Effector memory CD4-positive, alpha-beta T cell (primary cell): ENCODE measurements at places on chromosomes 5 and 9.

- no peak for DNase-seq
These were observed 143.3 kb upstream of the SMARCA2 start for GRCh38 chr9:1871626-1872419.

DNA sequence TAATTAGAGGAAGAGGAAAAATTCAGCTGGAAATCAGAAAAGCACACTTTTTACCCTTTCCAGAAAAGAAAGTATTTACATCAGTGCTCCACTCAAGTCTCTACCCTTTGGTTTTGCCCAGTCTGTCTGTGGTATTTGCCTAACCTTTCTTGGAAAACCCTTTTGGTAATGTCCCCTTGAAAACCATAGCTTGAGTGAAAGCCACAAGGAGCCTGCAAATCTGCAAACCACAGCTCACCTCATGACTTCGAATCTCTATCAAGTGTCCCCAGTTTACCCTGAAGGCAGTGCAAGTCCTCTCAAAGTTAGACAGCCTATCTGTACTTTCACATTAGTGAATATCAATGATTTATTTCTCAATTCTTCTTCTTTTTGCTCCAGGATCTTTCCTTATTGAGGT is 162.1 kb upstream of the TSLP start:
- no peak for DNase-seq

GRCh38 chr5:179812135-179812825 is 5.6 kb upstream of the MGAT4B start:
- DNase-seq = no peak

- no peak for DNase-seq
These were observed 15.8 kb upstream of the NRARP start for GRCh38 chr9:137317718-137318511.

DNA sequence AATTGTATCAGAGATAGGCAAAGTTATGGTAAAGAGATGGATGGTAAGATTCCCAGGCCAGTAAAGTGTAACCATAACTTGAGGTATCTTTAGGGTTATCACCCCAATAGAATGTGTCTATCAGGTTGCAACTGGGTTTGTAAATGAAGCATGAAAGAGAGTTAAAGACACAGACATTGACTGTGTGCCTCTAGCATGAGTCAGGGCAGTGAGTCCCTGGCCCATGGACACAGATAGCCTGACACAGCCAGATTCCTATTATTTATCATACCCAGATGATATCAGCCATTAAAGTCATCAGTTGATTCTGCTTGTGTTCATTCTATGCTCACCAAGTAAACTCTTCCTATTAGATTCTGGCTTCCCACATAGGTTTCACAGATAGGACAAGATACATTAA is 33.5 kb upstream of the SNAPC3 start:
- no peak for DNase-seq

- DNase-seq = no peak
These were observed at the start of gene CSF1R for GRCh38 chr5:150085950-150086715. Gene CSF1R (minus strand): TSS chr5:150086554. CDS start chr5:150086427, 127 bp downstream.

DNA sequence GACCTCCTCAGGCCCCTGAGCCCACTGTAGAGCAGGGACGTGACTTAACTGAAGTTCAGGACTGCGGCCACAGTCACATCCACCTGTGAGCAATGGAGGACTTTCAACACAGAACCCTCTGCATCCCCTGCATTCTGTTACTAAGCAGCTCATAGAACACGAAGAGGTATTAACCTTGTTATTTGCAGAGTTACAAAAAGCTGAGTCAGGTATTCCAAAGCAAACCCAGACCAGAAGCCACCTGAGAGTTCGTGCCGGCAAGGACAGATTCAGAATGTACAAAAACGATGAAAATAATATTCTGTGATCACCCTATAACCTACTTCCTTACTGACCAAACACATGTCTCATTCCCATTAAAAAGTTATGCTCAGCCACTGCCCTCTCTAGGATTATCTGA is 33.0 kb upstream of the PRSS3 start:
- DNase-seq = no peak

DNA sequence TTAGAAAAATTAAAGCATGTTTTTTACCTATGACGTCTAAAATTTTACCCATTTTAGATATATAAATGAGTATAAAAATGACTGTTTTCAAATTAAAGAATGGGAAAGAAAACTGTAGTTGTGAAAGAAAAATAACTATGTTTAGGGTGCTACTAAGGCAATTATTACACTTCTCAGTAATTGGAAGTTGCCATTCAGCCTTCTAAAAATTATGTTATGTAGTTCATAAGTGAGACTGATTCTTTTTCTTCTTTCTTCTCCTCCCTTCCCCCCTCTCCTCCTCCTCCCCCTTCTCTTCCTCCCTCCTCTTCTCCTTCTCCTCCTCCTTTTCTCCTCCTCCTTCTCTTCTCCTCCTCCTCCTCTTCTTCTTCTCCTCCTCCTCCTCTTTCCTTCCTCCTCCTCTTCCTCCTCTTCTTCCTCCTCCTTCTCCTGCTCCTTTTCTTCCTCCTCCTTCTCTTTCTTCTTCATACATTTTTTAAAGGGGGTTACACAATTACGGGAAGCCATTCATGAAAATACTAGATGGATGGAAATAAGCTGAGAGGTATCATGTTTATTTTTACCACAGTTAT is 223.6 kb downstream of the CETN3 start:
- DNase-seq = no peak

- no peak for DNase-seq
These were observed 152.4 kb downstream of the ALDH1A1 start for GRCh38 chr9:72800328-72800994.

GRCh38 chr9:99294850-99295461 is 72.9 kb downstream of the SEC61B start:
- no peak for DNase-seq

DNA sequence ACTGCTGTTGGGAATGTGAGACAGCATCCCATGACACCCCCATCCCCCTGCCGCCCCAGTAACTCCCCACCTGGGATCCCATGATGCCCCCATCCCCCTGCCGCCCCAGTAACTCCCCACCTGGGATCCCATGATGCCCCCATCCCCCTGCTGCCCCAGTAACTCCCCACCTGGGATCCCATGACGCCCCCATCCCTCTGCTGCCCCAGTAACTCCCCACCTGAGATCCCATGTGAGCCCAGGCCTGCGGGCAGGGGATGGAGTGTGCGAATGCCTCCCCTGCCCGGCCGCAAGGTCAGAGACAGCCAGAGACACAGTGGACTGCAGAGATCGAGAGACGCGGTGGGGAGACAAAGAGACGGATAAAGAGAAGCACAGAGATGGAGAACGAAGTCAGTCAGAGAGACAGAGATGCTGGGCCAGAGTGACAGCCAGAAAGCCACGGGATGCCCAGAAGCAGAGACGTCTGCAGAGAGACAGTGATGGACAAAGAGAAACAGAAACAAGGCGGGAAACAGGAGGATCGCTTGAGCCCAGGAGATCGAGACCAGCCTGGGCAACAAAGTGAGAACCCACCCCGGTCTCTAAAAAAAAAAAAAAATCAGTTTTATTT is 992 bp downstream of the SH2D3C start:
- DNase-seq = no peak

GRCh38 chr9:95808011-95808410 is 67.5 kb upstream of the ERCC6L2 start:
- DNase-seq = no peak

DNA sequence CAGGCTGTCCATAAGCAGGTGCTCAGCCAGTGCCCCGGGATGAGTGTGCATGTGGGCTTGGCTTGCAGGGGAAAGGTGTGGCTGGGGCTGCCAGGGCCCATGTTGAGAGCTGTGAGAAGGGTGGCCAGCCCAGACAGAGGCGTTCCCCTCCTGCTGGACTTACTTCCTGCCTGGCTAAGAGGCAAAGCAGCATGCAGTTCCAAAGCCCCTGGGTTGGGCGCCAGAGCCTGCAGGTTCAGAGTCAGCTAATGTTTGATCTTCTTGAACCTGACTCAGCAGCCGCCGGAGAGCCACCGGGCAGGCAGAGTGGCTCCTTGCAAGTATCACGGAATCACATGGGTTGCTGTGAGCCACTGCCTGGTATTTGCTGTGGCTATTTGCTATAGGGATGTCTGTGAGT is 168.4 kb upstream of the MAP1B start:
- DNase-seq = no peak

DNA sequence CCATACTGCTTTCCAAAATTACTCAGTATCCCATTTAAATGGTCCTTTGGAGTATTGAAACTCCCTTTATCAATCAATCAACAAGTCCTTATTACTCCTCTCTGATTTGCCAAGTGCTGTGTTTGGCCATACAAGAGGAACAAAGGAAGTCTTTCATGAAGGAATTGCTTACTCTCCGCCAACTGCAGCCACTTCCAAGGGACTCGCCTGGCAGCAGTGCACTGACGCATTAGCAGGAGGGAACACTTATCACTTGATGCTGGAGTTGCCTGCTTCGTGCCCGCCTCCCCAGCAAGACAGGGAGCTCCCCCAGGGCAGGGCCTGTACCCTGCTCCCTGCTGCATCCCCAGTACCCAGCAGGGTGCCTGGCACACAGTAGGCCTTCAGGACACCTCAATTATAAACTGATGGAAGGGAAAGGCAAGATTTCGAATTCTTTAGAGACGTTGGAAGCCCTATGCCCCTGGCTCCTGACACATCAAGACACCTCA is 97.9 kb downstream of the CRB2 start:
- no peak for DNase-seq

- no peak for DNase-seq
These were observed 196.7 kb downstream of the RGS3 start for GRCh38 chr9:113660196-113660595.

- DNase-seq = peak; percentile 40
These were observed 6.0 kb downstream of the B4GALT1 start for GRCh38 chr9:33161011-33161588.

DNA sequence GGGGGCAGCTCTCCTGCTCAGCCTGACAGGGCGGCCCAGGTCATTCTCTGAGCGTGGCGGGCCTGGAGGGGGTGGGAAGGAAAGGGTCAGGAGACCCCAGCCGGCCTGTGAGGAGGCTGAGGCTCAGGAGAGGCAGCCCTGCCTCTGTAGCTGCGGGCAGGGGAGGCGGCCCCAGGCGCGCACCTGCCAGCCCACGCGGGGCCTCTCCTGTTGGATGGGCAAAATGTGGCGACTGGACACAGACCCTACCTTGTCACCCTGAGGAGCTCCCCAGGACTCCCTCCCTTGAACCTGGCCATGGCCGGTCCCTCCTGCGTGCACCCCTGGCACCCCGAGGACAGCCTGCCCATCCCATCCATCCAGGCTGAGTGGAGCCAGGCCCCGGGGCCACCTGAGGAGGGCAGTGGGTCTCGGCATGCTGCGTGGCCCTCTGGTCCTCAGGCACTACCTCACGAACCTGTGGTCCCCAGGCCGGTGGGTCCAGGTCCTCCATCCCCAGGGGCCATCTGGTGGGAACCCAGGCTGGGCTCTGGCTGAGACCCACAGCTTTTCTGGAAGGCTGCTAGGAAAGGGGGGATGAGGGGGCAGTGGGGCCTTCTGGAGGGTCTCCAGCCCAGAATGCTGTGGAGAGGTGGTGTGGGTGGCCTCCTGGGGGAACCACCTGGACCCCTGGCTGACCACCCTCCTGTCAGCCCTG is 15.1 kb upstream of the NRARP start:
- no peak for DNase-seq

DNA sequence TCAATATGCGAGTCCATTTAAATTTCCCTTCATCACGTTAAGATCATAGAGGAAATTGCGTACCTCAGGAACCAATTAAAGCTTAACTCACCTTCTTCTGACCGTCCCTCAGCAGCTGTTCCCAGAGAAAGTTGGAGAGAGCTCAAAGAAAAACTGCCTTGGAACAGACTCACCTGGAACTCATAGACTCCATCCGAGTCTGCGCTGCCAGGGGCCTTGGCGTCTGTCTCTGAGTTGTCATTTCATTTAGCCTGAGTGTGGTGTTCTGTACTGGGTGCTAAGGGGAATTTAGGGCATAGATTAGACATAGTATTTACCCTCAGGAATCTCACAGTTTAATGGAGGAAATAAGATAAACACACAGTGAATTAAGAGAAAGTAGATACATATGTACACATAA is 892.7 kb downstream of the TLE1 start:
- no peak for DNase-seq

DNA sequence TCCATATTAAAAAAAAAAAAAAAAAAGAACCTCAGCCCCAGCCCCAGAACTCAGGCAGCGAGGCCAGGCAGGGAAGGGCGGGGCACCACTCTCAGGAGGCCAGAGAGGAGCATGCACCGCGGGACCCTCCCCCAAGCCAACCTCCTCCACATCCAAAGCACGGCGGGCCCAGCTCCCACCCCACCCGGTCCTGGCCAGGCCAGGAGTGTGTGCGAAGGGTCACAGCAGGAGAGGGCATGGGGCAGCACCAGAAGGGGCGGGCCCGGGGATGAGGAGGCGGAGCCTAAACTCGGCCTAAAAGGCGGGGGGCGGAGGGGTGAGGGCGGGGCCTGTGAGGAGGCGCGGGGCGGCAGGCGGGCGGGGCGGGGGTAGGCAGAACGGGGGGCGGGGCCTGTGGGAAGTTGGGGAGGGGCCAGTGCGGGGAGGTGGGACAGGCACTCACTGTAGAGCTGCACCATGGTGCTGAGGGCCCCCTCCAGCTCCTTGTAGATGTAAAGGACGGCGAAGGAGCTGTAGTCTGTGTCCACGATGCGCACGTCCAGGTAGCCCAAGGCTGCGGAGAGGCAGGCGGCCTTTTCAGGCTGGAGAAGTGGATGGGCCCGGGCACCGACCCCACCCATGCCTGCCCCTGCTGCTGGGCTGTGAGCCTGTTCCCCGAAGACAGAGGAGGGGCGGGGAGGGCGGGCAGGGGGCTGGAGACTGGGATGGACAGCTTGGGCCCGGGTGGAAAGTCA is 1.2 kb downstream of the LCN15 start:
- DNase-seq = peak; percentile 33

- no peak for DNase-seq
These were observed 220.3 kb downstream of the SPATA31D1 start for GRCh38 chr9:82208741-82209450.
